NCI-H1417 (cell line): ENCODE measurements at places on chromosomes 11 and 22.

GRCh38 chr11:12110714-12111548 lies 541 bp downstream of the MICAL2 start:
- no peak for DNase-seq

DNA sequence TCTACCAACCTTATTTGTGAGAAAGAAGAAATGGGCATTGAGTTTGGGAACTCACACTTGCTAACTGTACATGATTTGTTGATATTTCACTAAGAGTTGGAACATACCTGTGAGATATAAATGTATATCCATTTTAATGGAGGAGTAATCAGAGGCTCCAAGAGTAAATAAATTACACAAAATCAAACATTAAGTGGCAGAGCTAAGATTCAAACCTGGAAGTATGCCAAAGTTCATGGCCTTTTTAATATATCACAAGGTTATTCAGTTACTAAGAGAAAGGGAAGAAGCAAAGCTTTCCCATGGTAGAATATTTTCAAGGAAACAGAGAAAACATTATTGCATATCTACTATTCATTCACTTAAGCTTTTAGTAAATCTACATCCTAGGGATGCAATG lies 1641.1 kb downstream of the FAM181B start:
- DNase-seq, result no peak

GRCh38 chr11:12989428-12990161 lies 19.5 kb upstream of the RASSF10 start:
- peak; percentile 67 for DNase-seq

- no peak for DNase-seq
These were observed 2.8 kb downstream of the SPON1 start for GRCh38 chr11:13965337-13965736.

- DNase-seq, result no peak
These were observed 434.1 kb downstream of the BRD1 start for GRCh38 chr22:49393526-49393925.

- DNase-seq, result no peak
These were observed 4.3 kb upstream of the CHID1 start for GRCh38 chr11:914747-915501.

DNA sequence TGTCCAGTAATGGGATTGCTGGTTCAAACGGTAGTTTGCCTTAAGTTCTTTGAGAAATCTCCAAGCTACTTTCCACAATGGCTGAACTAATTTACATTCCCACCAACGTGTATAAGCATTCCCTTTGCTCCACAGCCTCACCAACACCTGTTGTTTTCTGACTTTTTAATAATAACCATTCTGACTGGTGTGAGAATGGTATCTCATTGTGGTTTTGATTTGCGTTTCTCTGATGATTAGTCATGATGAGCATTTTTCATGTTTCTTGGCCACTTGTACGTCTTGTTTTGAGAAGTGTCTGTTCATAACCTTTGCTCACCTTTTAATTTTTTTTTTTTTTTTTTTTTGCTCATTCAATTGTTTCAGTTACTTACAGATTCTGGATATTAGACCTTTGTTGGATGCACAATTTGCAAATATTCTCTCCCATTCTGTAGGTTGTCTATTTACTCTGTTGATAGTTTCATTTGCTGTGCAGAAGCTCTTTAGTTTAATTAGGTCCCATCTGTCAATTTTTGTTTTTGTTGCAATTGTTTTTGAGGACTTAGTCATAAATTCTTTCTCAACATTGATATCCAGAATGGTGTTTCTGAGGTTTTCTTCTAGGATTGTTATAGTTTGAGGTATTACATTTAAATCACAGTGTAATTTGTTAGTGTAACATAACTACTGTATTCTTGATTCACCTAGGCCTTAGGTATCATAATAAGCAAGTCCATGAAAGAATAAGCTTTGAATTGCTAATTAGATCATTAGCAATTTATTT lies 33.0 kb downstream of the CCDC34 start:
- DNase-seq, result no peak

GRCh38 chr11:61445516-61445915 lies 15.6 kb downstream of the SDHAF2 start:
- no peak for DNase-seq

DNA sequence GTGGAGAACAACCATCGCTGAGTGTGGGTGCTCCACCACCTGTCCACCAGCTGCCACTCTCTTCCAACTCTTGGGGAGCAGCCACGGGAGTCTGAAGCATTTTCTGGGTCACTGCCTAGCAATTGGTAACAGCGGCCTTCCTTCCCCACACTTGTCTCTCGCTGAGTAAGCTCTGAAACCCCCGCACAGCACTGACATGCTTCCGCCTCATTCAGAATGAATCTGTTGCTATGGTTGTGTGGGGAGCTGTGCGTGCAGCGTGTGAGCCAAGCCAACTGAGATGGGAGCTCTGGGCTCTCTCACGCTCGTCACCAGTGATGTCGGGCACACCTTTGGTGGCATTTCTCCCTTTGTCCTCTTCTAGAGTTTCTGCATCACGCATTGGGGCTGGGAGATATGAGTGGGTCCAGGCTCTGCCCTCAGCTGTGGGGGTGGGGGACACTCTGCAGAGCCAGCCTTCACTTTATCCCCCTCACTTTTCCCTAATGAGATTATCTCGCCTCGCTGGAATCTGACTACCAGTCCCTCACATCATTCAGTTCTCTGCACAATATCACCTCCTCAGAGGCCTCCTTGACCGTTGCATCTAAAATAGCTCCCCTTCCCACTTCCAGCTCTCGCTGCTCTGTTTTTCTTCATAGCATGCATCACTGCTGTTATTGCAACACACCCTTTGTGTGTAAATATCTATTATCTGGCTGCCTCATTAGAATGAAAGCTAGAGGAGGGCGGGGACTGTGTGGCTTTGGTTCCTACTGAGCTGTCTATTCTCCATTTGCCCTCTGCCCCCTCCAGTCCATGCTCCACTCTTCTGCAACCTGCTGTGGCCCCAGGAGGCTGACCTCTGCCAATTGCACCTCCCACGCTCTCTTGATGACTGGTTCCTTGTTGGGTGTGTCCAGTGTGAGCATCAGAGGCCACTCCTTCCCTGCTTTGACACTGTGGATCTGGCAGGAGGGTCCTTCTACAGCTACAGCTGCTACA lies 569.9 kb upstream of the CADM1 start:
- peak; percentile 86 for DNase-seq

GRCh38 chr22:35648066-35649025 lies at the start of gene APOL6:
APOL6 (plus strand) TSS chr22:35648446; CDS start chr22:35656426, 7,980 bp downstream.
- DNase-seq, result no peak

- DNase-seq, result no peak
These were observed 8.9 kb downstream of the RASGRP2 start for GRCh38 chr11:64734811-64735724.

- DNase-seq, result no peak
These were observed 550.7 kb downstream of the MN1 start for GRCh38 chr22:27250886-27251285.

- DNase-seq, result no peak
These were observed 47.8 kb downstream of the PPFIBP2 start for GRCh38 chr11:7561562-7561961.

GRCh38 chr11:57111619-57112018 lies 70.1 kb upstream of the LRRC55 start:
- DNase-seq, result no peak

DNA sequence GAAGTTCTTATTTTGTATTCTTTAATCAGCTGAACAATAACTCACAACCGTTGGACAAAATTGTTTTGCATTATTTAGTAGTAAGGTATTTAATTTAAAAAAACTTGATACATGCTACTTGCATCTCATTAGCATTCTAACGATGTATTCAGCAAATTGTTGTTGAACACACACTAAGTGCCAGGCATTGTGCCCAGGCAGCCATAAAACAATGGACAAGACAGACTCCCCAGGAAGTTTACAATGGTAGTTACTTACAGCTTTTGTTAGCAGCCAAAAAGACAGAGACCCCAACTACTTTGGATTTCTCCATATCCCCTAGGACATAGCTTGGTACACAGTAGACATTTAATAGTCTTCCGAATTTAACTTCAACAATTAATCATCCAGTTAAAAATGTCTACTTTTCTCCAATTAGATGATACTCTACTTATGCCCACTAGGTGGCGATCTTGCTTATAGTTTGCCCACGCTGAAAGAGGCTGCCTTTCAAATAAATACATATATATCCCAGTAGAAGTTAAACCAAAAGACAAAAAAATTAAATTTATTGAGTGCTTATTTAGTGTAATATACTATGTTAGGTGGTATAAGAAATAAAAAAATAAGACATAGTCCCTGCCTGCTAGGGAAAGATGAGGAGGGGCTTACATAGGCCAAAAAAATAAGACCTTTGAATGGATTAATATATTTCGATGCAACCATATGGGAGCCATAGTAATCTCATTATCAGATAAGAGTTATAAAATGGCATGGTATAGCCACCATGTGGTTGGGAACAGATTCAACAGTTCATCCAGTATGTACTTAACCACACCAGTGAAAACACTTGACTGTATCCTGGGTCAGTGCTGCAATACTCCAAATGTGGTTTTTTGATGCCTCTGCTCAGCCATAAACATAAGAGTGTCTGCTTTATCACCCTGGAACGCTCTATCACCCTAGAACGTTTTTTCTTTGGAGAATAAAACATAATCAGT lies 2.0 kb upstream of the FJX1 start:
- peak; percentile 31 for DNase-seq

- no peak for DNase-seq
These were observed 299.6 kb downstream of the KIRREL3 start for GRCh38 chr11:126700768-126701519.

GRCh38 chr22:25282346-25282670 lies 62.9 kb downstream of the CRYBB2 start:
- DNase-seq, result no peak

GRCh38 chr22:39688186-39688785 lies 117.7 kb downstream of the CACNA1I start:
- DNase-seq, result no peak

DNA sequence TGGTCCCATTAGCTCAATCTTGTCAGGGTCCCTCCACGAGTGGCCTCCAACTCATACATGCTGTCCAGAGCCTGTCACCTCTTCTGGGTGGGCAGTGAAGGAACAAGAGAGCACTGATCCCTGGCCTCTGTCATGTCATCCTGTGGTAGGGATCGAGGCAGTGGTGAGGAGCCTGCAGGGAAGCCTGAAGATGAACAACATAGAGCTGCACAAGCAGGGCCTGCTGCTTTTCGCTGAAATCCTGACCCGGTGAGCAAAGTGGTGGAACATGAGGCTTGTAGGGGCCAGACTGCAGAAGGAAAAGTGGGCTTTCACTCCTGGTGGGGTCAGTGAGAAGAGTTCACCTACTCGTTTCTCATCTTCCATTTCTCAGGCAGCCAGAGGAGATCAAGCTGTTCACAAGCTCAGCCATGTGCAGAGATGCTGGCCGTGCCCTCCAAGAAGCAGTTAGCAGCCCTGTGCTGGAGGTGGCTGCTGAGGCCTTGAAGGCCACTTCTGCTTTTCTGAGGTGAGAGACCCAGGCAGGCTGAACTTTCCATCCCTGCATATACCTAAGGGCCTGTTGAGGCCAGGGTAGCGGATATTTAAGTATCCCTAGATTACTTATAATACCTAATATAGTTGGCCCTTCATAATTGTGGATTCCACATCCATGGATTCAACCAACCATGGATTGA lies 32.9 kb downstream of the MEI1 start:
- no peak for DNase-seq

GRCh38 chr22:42752912-42753311 lies 32.2 kb upstream of the A4GALT start:
- no peak for DNase-seq

DNA sequence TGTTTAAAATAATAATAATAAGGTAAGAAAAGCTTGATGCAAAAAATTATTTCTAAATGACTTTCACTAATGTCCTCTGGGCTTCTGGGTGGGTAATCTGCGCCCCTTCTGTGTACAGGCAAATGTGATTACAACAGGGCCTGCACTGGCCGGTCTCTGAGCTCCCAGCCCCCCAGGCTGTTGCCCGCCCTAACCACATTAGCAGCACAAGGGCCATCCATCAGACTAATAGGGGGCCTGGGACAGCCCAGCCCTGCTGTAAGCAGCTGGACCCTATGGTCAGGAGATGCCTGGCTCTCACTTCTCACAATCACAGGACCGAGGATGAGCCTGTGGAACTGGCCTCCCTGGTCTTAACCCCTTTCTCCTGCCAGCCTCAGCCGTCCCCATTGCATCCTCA lies 388.4 kb downstream of the BUD13 start:
- DNase-seq, result no peak

GRCh38 chr11:67382276-67383136 lies 9.1 kb upstream of the CLCF1 start:
- peak; percentile 68 for DNase-seq

DNA sequence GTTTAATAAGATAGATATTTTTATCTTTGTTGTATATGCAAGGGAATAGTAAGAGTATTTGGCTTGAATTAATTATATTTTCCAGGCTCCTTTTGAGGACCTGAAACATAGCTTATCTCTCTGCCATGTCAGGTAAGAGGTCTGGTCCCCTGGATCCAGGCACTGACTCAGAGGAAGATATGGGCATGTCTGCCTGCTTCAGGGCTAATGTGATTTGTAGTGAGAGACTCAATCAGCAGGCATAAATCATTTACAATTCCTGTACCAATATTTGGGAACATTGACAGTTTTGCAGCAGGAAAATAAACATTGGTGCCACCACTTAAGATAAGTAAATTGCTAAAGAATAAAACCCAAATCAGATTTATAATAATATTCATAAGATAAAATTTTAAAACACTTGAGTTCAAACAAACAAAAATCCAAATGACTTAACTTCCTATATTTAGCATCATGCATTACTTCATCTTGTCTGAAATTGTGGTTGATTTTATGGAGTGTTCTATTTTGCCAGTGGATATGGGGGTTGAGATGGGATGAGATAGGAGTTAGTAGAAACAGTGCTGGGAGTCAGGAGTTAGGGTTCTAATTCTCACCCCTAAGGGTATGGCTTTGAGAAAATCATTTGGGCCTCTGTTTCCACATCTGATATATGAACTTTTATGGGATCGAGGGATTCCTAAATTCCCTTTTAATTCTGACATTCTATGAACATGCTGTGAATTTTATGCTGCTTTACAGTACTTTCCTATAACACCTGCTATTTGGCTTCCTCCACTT lies 5.1 kb upstream of the CALCA start:
- no peak for DNase-seq

DNA sequence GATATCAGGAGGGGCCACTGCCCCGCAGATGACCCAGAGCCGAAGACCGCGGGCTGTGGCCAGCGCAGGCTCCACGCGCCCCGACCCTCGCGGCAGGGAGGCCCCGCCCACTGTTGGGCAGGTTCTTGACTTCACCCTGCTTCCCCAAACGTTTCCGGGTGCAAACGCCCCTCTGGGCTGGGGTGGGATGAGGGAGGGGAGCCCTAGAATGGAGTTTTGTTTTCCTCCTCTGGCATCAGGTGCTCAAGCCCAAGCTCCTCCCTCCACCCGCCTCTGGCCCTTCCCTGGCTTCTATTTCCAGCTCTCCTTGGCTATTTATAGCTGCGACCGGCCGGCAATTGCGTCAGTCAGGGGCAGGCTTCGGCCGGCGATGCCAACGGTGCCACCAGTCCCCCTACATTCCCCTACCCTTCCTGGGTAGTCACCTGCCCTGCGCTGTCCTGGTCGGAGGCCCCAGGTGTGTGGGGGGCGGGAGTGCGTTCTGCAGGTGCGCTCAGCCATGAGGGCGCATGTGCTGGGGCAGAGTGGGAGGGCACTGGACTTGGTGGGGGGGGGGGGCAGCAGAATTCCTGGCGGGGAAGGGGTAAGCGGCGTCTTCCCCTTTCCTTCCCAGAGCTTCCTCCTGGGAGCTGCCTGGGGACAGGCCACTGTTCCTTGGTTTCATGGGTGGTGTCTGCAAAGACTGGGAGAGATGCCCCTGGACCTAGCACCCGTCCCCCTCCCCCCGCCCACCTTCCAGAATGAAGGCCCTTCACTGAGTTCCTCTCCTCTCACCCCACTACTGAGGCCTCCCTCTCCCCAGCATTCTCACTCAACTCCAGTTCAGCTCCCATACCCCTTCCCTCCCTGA lies 23.6 kb downstream of the DUSP8 start:
- peak; percentile 86 for DNase-seq

- DNase-seq, result no peak
These were observed 35.5 kb downstream of the USP28 start for GRCh38 chr11:113839842-113840241.
